ENCODE measurements at places on chromosomes 16 and 17.

DNA sequence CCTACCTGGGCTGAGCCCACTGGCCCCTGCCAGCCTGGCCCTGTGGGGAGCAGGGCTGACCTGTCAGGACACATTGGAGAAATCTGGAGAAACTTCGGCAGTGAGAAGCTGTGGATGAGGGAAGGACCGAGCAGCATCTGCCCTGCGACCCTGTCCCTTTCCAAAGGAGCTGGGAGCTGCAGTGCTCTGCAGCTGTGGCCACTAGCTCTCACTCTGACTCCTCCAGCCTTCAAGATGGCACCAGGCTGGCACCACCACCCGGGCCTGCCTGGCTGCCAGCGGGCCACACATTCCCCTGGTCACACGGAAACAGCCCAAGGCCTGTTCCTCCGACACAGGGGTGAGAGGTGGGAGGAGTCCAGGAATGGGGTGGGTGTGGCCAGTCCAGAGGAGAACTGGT is 30.1 kb downstream of the CD300LG start:
- no peak for DNase-seq

DNA sequence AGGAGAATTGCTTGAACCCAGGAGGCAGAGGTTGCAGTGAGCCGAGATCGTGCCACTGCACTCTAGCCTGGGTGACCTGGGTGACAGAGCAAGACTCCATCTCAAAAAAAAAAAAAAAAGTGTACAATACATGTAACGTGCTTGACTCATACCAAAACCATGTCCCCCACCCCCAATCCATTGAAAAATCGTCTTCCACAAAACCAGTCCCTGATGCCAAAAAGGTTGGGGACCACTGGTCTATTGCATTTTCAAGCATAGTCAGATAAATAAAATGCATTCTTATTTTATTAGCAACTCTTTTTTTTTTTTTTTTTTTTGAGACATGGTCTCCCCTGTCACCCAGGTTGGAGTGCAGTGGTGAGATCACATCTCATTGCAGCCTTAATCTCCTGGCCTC is 52.1 kb downstream of the COPRS start:
- DNase-seq = no peak

DNA sequence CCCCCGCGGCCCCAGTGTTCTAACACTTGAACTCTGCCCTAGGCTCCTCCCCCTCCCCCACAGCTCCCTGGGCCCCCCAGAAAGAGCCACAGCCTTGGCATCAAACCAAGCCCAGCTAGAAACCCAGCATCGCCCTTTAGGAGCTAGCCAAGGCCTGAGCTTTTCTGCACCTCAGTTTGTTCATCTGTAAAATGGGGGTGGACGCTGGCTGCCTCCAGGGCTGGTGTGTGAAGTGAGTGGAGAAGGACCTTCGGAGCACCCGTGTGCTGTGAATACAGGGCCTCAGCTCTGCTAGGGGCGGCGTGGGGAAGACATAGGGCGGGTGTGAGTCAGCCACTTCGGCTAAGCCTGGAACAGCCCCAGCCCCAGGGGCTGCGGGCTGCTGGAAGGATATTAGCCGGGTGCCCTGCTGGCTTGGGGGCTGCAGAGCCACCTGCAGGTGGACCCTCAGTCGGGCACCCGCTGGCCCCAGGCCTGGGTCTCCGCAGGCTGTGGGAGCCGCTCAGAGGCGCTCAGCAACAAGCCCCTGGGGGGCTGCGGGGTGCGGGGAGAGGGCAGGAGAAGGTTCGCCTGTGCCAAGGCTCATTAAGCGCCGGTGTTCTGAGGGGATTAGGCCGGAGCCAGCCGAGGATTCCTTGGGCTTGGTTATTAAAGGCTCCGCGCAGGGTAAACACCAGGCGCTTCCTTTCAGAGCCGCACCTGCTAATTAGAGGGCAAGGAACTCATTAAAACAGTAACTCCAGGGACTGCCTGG is 217.0 kb upstream of the CIBAR2 start:
- no peak for DNase-seq

- DNase-seq = no peak
Observed at GRCh38 chr17:77426676-77427386, 286.1 kb downstream of the SEC14L1 start.

- DNase-seq = no peak
Observed at GRCh38 chr17:63555500-63556156, 5.4 kb downstream of the DCAF7 start.

GRCh38 chr16:77736879-77737278 is 14.6 kb downstream of the NUDT7 start:
- peak; percentile 15 for DNase-seq

- DNase-seq = no peak
Observed at GRCh38 chr17:50866950-50867362, 802 bp upstream of the TOB1 start.

DNA sequence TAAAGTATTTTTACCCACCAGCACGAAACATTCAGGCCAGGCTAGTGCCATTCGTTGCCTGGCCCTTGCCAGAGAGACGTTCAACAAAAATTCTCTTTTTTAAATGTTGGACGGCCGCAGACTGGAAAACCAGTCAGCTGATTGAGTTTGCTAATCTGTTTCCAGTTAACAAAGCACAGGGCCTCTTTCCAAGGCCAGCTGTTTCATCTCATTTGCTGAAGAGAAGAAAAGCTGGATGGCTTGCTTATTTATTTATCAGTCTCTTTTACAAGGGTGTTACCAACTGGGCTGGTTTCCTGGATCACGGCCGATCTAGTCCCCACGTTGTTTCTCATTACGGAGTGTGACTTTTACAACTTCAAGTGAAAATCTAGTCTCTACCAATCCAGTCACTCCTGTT is 418.7 kb upstream of the DYNLRB2 start:
- no peak for DNase-seq

DNA sequence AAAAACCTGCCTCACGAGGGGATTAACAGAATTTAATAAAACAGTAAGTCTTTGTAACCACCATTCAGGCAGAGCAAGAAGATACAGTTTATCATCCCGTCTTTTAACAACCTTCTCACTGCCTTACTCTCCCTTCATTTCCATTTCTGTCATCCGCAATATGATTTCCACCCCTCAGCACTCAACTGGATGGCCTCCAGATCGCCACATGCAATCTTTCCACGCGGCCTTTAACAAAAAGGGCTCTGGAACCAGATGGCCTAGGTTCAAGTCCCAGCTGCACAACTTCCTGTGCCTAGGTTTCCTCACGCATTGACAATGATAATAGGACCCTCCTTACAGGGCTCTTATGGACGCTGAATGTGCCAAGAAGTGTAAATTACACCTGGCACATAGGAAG is 103.6 kb downstream of the GAS7 start:
- DNase-seq = no peak

GRCh38 chr16:11986521-11987057 is 10.1 kb downstream of the SNX29 start:
- DNase-seq = no peak

DNA sequence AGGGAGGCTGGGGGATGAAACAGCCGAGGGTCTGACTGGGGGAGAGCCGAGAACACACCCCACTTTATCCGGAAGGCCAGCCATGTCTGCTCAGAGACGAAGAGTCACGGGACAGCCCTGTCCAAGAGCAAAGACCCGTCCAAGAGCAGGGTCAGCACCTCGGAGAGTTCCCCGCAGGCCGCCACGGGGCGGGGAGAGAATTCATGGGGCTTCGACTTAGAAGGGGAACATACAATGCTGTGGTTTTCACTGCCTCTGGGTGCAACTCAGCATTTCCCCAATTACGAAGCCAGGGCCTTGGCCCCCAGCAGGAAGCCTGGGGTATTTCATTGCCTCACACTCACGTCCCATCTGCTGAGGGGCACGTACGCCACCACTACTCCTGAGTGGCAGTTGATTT is 59.3 kb downstream of the JPH3 start:
- DNase-seq = peak; percentile 93

DNA sequence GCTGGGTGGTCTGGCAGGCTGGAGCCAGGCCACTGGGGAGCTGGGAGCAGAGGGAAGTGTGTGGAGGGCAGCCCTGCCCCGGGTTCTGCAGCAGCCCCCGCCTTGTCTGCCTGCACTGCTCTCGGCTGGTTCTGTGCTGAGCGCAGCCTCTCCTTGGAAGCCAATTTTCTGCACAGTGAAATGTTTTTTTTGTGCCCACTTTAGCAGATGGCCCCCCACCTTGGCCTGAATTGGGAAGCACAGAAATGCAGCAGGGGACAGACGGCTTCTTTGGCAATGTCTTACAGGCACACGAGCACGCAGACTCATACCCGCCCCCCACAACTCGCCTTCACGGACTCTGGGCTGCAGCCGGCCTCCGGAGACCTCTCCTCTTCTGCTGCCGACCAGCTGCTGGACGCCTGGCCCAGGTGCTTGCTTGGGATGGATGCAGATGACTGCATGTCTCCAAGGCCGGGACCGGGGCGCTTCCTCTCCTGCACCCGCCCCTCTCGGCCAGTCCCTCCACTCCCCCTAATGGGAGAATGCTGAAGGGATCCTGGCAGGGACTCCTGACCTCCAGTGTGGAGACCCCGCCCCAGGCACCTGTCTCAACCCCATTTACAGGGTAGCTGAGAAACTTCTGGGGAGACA is 14.8 kb downstream of the NPTX1 start:
- no peak for DNase-seq

GRCh38 chr16:4675864-4676786 is 17.2 kb upstream of the NUDT16L1 start:
- no peak for DNase-seq

- DNase-seq = no peak
Observed at GRCh38 chr17:38898291-38898679, 27.1 kb upstream of the LASP1NB start.

DNA sequence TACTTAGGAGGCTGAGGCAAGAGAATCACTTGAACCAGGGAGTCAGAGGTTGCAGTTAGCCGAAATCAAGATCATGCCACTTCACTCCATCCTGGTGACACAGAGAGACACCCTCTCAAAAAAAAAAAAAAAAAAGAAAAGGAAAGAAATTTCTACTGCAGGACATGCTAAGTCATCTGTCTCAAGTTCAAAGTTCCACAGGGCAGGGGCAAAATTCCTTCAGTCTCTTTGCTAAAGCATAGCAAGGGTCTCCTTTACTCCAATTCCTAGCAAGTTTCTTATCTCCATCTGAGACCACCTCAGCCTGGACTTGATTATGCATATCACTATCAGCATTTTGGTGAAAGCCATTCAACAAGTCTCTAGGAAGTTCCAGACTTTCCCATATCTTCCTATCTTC is 14.6 kb downstream of the ZSCAN10 start:
- DNase-seq = no peak

- DNase-seq = no peak
Observed at GRCh38 chr16:11250091-11250785, 5.8 kb downstream of the SOCS1 start.

- DNase-seq = no peak
Observed at GRCh38 chr16:1960665-1961630, 1.6 kb downstream of the NDUFB10 start.

GRCh38 chr17:45579529-45580495 is 89.3 kb upstream of the PLEKHM1 start:
- peak; percentile 23 for DNase-seq

DNA sequence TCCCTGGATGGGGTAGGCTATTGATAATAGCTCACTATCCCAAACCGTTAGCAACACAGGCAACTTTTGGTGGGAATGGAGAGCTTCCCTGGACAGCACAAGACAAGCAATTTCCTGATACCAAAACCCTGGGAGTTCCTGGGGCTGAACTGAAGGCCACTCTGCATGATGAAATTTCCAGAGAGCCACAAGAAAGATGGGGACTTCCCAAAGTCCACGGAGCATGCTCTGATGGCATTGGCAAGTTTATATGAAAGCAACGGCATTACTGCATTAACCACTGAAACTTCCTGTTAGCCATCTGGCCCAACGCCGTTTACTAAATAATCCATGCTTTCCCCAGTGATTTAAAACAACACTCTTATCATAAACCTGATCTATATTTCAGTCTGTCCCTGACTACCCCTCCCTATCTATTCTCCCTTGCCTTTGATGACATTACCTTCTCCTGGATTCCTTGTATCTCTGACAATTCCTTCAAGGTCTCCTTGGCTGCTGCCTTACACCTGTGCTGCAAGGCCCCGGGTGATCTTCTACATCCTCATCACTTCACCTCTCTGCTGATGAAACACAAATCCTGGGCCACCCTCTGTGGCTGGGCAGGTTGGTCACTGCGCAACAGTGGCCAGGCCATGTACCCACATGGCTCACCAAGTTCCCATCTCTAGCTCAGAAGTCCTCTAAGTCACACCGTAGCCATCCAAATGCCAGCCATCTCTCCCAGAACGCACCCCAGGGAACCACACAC is 108.5 kb upstream of the RCVRN start:
- no peak for DNase-seq

DNA sequence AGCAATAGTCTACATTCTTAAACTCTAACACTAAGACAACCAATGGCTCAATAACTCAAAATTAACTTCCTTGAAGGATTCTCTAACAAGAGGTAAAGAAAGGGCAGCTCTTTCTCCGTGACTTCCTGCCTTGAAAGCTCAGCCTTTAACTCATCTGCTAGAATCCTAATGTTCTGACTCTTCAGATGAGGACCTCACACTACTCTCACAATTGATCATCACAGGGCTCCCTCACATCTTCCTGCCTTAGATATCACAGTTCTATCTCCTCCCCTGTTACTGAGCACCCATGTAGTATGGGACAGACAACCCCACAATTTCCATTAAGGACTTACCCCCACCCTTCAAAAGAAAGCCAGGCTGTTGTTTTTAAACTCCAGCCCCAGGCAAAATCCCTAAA is 33.5 kb downstream of the SMURF2 start:
- DNase-seq = no peak

DNA sequence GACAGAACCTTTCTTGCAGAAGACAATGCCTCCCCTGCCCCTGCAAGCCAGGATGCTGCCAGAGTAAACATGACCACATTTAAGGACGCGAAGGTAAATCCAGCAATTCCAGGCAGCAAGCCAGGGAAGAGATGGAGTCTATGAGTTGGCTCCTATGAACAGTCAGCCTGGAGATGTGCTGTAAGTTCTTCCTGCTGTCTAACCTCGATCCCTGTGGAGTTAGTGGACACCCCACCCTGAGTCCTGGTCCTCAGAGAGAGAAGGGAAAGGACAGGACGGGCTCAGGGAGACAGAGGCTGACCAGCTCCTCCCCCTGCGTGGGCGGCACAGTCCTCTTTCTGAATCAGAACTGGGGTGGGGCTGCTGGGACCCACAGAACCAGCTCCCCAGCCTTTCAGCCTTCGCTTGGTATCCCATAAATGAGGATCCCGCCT is 24.9 kb downstream of the CDC42EP4 start:
- no peak for DNase-seq

DNA sequence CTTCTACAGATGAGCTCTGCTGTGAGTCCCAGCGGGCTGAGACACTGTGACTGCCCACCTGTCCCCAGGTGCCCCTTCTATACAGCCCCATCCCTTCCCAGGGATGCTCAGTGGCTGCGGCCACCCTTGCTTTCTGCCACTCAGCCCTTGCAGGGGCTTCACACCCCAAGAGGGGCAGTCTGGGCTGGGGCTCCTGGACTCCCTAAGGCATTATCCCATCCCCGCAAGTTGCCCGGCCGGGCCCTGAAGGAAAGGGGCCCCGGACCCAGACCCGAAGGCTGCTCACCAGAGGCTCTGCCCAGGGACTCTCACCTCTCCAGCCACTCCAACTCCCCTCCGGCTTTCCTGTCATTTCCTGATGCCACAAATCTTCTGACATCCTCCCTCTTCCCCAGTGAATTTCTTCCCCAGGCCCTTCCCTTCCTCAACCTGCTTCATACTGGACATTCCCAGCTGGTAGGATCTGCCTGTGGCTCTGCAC is 88.5 kb upstream of the TOB1 start:
- DNase-seq = no peak

Measured in HuH-7 (cell line).